Lung microvascular endothelial cell (primary cell): ENCODE measurements at places on chromosomes 13 and 19. TPM values are rescaled to one million over a fixed set of nuclear protein-coding genes. Genes with fewer than 3 reads are reported as not detected.

The ATP8B3 gene
- 0.20 and 0.65 TPM in 2 replicates for total RNA-seq

The ATXN8OS gene
- not detected in 2 replicates for total RNA-seq

The HIF3A gene
- 13.5 and 54.6 TPM in 2 replicates for total RNA-seq

The HPN gene
- under 0.01 TPM in 2 replicates for total RNA-seq

The SUPT5H gene
- total RNA-seq, result 26.6 and 39.3 TPM in 2 replicates

The FAM187B gene
- total RNA-seq, result not detected in 2 replicates

The TSPAN16 gene
- total RNA-seq, result not detected in 2 replicates

The ZNF541 gene
- 0.20 and 0.44 TPM in 2 replicates for total RNA-seq
